CD14-positive monocyte (primary cell): ENCODE measurements at places on chromosomes 5 and 9. TPM values are rescaled to one million over a fixed set of nuclear protein-coding genes. Genes with fewer than 3 reads are reported as not detected.

DNA sequence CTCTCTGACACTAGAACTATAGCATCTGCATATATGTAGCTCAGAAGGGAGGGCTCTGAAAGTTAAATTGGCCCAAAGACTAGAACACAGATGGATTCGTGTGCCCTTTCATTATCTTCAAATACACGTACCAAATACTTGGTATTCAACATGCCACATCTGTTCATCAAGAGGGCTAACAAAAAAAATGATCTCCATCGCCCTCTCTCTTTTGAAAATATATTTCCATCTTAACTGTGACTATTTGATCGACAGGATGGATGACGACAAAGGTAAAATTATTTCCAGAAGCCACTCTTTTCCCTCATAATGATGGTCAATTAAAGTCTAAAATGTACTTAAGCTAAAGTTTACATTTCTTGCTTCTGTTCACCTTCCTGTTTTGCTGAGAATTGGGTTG is 77.0 kb downstream of the SEMA6A start:
- DNase-seq = no peak
- H3K27me3 ChIP-seq = no peaks in the 10 kb centered on the region
- no peak overlapping the region for H3K4me3 ChIP-seq
- H3K27ac ChIP-seq = no peak overlapping the region
- H3K4me1 ChIP-seq = no peaks in the 10 kb centered on the region

- no peaks in the 10 kb centered on the region for H3K4me1 ChIP-seq
- H3K4me3 ChIP-seq = no peak overlapping the region
- no peak for DNase-seq
- H3K27me3 ChIP-seq = no peaks in the 10 kb centered on the region
- no peak overlapping the region for H3K27ac ChIP-seq
Observed at GRCh38 chr9:31032206-31032605, 1352.2 kb upstream of the ACO1 start.

- no peak overlapping the region for H3K27ac ChIP-seq
- H3K4me3 ChIP-seq = no peak overlapping the region
- H3K27me3 ChIP-seq = no peaks in the 10 kb centered on the region
- no peak for DNase-seq
- H3K36me3 ChIP-seq = no peaks in the 10 kb centered on the region
- H3K4me1 ChIP-seq = no peaks in the 10 kb centered on the region
Observed at GRCh38 chr5:112023766-112024165, 266.8 kb upstream of the NREP start.

PCDHB10 gene
- not detected in 2 replicates for polyA plus RNA-seq

RNF183 gene
- polyA plus RNA-seq = not detected

HSD17B3 gene
- polyA plus RNA-seq = not detected

ADAMTS2 gene
- polyA plus RNA-seq = 0.74 TPM

SHLD3 gene
- polyA plus RNA-seq = 1.0 and 2.0 TPM in 2 replicates

PCDHB2 gene
- polyA plus RNA-seq = not detected in 2 replicates
